OCI-LY7 (cell line): ENCODE measurements at places on chromosomes 12 and 14.

- no peak for DNase-seq
Observed at GRCh38 chr14:102930753-102931579, 8.5 kb downstream of the AMN start.

DNA sequence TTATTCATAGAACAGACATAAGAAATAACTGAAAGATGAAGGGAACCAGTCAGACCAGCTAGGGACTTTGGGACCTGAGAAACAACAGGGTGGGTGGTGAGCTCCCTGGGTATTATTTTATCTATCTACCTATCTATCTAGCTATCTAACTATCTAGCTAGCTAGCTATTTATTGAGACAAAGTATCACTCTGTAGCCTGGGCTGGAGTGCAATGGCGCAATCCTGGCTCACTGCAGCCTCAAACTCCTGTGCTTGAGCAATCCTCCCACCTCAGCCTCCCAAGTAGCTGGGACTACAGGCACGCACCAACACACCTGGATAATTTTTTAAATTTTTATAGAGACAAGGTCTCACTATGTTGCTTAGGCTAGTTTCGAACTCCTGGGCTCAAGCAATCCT, 127.6 kb downstream of the DPF3 start:
- DNase-seq, result no peak

- DNase-seq, result no peak
Observed at GRCh38 chr14:93682459-93682858, 105.8 kb downstream of the PRIMA1 start.

DNA sequence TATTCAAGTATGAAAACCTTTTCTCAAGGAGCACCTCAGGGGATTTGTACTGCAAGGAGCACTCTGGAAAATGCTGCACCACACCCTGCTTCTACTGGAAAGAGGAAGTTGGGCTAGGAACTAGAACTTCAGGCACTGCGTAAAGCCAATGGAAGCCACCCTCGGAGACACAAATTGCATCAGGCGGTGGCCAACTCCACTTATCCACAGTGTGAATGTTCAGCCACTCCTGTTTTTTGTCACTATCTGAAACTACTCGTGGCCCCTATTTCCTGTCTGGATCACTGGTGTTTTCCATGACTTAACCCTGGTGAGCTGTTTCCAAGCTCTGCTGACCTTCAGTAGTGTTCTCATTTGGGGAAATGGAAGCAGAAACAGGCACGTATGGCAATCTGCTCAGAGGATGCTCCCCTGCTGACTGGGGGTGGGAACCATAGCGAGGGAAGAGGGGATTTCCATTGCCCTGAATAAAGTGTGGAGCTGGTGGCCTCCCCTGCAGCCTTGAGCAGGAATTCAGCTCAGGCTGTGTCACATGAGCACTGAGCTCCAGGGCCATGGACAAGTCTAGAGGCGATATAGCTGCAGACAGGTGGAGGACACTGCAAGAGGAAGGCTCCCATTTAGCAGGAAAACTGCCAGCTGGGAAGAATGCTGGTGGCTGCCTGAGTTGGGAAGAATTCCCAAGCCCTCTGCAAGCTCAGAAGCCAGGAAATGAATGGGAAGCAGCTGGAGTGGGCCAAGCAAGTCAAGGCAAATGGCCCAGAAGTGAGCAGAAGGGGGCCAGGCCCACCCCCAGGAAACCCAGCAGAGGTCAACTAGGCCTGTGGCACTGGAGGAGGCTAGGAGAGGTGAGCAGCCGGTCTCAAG, 50.5 kb upstream of the RAP1B start:
- no peak for DNase-seq

DNA sequence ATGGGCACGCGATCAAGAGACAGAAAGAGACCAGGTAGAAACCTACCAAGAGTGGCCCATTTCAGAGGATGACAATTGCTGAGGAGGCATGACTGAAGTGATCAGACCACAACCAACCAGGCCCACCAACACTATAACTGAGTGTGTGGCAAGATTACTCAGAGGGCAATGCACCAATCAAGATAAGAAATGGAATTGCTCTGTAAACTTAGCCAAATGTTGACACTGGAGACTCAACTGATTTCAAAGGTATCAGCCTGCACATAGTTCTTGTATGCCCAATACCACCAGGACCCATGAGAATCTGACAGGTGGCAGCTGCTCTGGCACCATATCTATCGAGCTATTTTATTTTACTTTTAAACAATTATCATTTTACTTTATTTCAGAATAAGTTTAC, 128.9 kb downstream of the FOXN3 start:
- DNase-seq, result no peak

DNA sequence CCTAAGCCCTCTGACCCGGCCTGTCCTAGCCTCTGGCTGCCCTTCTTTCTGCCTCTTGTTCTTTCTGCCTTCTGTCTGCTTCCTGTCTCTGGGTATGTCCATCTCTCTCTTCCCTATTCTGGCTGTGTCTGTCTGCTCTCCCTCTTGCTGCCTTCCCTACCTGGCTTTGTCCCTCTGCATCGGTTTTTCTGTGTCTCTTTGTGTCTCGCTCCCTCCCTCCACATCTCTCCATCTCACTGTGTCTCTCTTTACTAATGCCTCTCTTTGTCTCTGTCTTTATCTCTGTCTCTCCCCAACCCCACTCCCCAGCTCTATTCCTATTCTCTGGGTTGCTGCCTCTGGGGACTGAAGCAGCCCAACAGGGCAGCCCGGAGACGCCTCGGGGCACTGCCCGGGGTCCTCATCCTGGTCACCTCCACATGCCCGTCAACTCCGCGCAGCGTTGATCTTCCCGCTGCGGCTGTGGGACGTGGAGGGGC, 10.1 kb downstream of the SHMT2 start:
- no peak for DNase-seq

- DNase-seq, result no peak
Observed at GRCh38 chr12:89479982-89480381, 44.6 kb downstream of the GALNT4 start.

- no peak for DNase-seq
Observed at GRCh38 chr12:11833174-11833895, 183.9 kb downstream of the ETV6 start.
